D721Med (cell line): ENCODE measurements at places on chromosomes 12 and 14.

DNA sequence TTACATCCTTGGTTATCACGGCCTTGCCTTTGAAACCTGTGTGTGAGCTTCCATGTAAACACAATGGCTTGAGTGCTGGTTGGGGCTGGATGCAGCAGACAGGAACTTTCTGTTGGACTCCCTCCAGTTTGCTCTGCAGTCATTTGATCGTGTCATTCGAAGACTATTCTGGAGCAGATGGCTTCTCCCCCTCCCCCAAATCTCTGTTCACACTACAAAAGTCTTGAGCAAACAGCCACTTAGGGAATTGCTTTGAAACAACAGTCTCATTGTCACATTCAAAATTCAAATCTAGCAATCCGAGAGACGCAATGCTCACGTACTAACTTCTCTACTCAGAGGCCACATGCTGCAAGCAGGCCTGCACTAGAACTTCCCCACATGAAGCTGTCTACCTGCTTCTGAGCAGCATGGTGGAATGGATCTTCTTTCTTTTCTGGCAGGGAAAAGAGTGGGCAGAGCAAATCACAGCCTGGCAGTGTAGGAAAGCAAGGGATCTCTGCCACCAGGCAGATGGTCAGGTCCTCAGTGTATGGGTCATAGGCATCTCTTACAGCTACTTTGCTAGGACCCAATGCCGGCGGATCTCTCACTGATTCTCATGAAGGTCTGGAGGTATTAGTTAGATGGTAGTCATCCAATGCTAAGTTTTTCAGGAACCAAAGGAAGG, 214.2 kb downstream of the PPM1H start:
- DNase-seq, result no peak

DNA sequence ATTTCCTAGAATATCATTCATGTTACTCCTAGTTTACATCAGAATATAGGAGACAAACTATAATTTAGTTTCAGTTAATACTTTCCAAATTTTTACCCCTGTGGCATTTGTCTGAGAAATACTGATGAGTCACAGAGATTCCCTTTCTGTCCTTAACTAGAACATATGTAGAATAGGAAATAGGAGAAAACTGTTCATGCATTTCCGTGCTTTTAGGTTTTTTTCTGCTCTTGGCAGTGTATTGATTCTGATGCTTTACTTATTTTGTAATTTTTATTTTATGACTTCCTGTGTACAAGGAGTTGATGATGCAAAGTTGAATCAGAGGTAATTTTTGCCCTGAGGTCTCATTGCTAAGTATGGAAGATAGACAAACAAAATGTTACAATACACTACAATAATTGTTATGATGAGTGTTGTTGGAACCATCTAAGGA, 23.0 kb downstream of the MNAT1 start:
- no peak for DNase-seq

DNA sequence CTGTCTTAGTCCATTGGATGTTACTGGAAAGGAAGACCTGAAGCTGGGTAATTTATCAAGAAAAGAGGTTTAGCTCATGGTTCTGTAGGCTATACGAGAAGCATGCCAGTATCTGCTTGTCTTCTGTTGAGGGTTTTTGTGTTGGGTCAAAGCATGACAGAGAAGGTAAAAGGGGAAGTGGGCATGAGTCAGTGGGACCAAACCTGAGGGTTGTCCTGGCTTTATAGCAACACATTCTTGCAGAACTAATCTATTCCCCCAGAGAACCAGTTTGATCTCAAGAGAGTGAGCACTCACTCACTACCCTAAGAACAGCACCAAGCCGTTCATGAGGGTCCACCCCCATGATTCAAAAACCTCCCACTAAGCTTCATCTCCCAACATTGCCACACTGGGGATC, 19.0 kb upstream of the KRAS start:
- no peak for DNase-seq

- DNase-seq, result no peak
These were observed 15.4 kb upstream of the KRT5 start for GRCh38 chr12:52535574-52535973.

DNA sequence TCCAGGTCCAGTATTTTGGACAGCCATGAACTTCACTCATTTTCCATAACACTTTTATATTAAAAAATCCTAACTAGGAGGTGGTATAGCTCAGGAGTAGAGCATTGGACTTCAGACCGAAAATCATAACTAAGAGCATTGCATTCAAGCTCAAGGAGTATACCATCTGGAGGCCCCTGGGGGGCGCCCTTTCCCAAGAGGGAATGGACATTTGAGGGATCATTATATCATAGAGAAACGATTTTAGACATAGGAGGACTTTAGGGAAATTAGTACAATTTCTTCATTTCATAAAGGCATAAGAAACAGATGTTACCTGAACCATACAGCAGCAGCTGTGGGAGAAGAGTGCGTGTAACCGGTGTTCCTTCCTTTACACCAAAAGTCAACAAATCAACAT, 5.2 kb upstream of the ATG14 start:
- DNase-seq, result no peak

GRCh38 chr14:70317969-70318634, 41.4 kb downstream of the COX16 start:
- DNase-seq, result no peak

DNA sequence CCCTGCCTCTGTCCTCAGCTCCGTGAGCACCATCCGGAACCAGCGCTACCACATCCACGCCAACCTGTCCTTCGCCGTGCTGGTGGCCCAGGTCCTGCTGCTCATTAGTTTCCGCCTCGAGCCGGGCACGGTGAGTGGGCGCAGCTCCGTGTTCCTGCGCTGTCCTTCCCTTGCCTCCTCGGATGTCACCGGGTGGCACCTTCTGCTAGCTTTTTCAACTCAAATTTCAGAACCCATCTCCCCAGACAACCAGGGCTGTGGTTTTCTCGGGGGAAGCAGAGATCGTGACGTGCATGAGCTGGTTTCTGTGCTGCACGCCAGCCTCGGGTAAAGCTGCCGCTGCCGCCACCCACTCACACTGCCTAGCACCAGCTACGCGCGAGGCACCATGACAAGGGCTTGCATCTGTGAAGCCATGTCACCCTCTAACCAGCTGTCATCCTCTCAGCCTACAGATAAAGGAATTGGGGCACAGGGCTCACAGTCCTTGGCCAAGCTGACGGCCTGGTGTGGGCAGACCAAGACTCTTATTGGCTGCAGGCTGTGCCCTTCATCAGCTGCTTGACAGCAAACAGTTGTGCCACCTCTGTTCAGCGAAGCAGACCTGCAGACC, 152.1 kb downstream of the ADGRD1 start:
- no peak for DNase-seq
